ENCODE measurements at places on chromosomes 4 and X. TPM values are rescaled to one million over a fixed set of nuclear protein-coding genes. Genes with fewer than 3 reads are reported as not detected.

Gene AADAT
- 7.2 TPM for total RNA-seq

Gene PCDH18
- 44.9 TPM for total RNA-seq

Gene AFF2
- 7.1 TPM for total RNA-seq

Gene MAMLD1
- 1.6 TPM for total RNA-seq

Measured in esophagus muscularis mucosa (tissue), 4 donors.